Heart left ventricle (tissue), 16 donors: ENCODE measurements at places on chromosomes 16 and 17. TPM values are rescaled to one million over a fixed set of nuclear protein-coding genes. Genes with fewer than 3 reads are reported as not detected.

GRCh38 chr16:88352261-88353200 lies 30.2 kb upstream of the ZNF469 start:
- DNase-seq: no peak

DNA sequence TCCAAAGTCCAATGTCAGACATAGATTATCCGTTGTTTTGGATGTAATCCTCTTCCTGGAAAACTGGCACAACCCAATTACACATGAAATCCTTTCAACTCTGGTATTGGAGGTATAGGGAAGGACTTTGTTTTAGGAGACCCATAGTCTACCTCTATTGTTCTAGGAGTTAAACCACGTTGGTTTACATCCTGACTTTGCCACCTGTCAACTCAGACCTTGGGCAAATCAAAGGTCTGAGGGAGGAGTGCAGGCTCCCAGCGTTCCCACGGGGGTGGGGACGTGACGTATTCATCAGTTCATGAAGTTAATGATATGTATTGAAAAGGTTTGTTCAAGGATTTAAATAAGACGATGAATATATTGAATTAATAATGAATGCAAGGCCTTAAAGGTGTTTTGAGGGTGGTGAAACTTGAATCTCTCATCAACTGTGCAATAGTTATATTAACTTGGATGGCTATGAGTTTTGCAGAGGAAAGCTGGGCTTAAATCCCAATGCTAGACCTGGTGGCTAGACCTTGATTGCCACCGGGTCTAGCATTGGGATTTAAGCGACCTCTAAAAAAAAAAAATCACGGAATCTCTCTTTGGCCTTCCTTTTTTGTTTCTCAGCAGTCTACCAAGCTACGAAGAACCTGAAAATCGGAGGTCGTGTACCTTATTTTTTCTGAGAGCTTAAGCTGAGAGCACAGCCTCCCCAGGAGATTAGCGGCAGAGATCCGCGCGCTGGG lies 744 bp upstream of the NF1 start:
- no peak for DNase-seq

- no peak for DNase-seq
Observed at GRCh38 chr17:68326681-68327080, 35.4 kb downstream of the ARSG start.

GRCh38 chr16:30528799-30529457 lies 2.6 kb upstream of the ZNF768 start:
- no peak for DNase-seq

- DNase-seq: peak; percentile 37
Observed at GRCh38 chr17:73091770-73092522, 542 bp downstream of the SLC39A11 start.

DNA sequence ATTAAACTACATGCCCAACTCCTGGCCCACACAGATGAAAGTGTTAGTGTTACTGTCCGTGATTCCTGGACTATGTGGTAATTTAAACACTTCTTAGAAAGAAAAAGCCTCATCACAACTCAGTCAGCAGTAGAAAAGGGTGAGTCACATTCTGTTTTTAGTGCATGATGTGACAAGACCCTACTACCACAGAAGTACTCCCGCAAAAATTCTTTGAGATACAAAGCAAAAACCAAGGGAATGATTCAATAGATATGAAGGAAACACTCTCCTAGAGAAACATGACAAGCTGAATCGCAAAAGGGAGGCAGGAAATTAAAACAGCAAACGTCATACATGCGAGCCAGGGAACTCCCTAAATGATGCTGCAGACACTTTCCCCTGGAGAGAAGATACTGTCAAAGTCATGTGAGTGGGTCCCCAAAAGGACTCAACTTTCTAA lies 14.4 kb downstream of the SNN start:
- no peak for DNase-seq

DNA sequence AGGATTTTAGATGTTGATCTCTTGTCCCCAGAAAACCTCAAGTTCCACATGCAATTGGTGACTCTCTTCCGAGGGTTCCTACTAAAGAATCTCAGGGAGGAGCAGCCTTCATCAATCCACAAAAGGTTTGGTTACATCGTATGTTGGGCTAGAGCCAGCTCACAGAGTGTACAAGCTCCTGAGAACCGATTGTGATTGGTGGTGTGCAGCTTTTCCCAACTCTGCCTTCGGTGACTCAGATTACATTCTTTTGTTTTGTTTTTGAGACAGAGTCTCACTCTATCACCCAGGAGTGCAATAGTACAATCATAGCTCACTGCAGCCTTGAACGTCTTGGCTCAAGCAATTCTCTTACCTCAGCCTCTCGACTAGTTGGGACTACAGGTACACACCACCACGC lies 172.4 kb downstream of the PMP22 start:
- peak; percentile 33 for DNase-seq

- no peak for DNase-seq
Observed at GRCh38 chr17:60436676-60437075, 14.4 kb downstream of the CHCT1 start.

The MSLN gene
- 0.50 TPM for total RNA-seq

The KRTAP1-1 gene
- total RNA-seq: not detected
